Mesendoderm (in vitro differentiated cells): ENCODE measurements at places on chromosomes 1 and 21.

DNA sequence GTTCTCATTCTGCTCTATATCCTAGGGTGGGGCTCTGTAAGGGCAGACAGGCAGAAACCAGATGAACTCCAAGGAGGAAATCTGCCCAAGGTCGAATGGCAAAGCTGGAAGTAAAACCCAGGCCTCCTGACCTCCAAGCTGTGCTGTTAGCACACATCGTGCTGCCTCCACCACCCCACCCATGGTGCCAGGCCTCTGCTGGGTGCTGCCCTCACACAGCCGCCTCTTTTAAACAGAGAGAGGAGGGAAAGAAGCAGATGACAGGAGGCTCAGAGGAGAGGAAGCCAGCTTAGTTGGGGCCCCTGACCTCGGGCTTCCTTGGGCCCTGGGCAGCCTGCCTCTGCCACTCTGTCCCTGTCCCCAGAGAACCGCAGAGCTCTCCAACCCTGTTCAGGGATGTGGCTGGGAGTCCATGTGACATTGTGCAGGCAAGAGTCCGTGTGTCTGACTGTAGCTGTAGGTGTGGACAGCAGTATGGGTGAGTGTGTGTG, 1.1 kb downstream of the SYNC start:
- DNase-seq: no peak

GRCh38 chr1:224621813-224622682, 5.9 kb downstream of the CNIH3 start:
- DNase-seq: no peak

DNA sequence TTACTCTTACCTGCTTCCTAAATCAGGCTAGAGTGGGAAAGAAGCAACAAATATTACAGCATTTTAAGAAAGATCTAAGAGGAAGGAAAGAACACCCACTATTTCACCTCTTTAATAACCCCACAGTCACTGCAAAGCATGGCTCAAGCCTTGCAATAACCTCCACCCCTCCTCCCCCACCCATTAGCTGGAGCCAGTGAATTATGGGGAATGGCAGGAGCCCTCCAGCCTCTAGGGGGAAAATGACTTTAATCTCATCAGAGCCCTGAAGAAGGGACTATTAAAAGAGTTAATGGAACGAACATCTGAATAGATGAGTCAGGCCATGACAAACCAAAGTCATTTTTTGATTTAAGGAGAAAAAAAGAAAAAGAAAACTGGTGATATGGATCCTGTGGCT, 630.7 kb upstream of the PLXNA2 start:
- no peak for DNase-seq

- DNase-seq: no peak
Measured at GRCh38 chr1:180288940-180289339, 58.9 kb downstream of the LHX4 start.

- no peak for DNase-seq
Measured at GRCh38 chr1:209769971-209770370, 14.1 kb downstream of the TRAF3IP3 start.

DNA sequence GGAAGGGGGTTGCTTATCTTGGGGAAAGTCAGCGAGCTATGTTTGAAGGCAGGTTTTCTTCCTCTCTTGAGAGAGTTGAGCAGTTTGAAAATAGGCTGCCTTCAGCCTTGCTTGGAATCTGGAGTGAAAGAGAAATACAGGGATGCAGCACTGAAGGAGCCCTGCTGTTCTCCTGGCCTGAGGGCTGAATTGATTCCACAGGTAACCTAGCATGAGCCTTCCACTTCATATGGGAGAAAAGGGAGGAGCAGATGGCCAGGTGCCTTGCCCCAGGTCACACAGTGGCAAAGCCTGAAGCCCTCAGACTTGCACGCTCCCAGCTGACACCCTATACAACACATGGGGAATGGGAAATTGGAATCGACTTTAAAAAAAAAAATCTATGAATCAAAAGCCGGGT, 88.0 kb upstream of the WLS start:
- DNase-seq: peak; percentile 79

- DNase-seq: no peak
Measured at GRCh38 chr21:34280959-34281358, 82.8 kb upstream of the KCNE2 start.

DNA sequence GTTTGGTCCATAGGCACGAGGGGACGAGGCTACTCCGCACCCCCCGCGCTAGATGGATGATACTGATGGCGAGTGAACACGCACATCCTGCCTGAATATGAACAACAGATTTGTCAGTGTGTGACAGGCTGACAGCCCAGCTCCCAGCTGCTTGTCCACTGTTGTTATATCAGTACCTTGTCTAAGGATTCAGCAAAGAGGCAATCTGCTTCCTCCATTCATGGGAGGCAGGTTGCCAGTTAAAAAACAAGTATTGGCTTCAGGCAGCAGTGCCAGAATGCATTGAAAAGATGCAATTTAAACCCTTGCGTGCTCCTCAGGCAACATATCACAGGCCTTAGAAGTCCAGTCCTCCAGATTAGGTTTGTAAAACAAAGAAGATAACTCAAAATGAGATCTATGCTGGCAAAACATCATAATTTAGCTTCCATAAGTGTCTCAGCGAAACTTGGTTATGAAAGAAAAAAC, 223.3 kb downstream of the GPATCH2 start:
- DNase-seq: no peak

DNA sequence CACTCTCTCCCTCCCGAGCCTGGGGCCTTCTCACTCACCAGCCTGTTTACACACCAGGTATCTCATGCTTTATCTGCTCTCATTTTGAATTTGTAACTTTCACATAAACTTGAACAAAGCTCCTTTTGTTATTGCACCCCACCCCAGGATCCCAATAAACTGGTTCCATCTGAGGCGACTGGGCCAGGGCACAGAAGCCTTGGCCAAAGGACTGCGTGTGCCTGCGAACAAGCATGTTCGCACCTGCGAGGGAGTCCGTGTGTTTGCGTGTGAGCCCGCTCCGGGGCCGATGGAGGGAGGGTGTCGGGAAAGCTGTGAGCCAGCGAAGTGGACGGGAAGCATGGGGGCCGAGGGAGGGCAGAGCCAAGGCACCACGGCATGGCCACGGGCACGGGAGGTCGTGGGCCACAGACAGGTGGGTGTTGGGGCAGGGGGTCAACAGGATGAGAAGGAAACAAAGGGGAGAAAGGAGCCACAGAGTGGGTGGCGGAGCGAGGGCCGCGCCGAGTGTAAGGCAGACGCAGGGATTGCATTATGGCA, 98.8 kb downstream of the CASZ1 start:
- no peak for DNase-seq

DNA sequence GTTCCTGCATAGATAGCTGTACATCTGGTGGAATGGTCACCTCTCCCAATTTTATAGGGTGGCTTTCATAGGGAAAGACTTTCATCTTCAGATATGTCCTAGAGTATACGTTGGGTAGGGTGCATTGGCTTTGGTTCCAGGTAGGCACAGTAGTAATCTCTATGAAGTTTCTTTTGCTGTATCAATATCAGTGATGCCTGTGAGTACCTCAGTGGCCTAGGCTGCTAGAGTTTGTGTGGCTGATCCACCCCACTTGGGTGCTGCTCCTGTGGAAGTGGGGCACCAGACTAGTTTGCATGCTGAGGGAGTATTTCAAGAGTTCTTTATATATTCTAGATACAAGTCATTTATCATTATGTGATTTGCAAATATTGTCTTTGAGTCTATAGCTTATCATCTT, 370.5 kb upstream of the VAMP3 start:
- no peak for DNase-seq

DNA sequence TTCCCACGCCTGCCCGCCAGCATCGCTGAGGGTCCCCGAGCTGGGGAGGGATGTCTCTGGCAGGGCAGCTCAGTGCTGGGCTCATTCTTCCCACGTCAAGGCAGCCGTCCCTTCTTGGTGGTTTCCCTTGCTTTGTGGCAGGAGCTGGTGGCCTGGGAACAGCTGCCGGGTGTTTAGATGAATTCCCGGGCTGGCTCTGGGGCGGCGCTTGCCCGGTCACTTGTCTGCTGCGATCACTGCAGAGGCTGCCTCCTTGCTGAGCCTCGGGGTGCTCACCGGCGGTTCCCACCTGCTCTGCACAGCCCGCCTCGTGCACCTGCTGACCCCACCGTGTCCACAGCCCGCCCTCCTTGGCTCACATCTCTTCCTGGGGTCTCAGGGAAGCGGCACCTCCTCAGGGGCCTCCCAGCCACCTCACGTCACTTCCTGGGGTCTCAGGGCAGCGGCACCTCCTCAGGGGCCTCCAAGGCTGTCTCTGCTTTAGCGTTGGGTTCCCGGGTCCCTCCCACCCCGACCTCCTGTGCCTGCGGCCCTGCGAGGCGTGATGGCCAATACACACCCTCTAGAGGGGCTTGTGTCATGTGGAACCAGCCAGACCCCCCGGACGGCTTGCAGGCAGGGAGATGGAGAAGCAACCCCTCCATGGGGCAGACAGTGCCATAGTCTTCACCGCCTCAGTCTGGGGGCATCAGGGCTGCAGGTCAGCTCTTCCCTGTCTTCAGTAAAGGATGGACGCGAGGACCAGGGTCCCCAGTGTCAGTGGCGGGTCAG, 13.5 kb downstream of the COL18A1 start:
- no peak for DNase-seq

DNA sequence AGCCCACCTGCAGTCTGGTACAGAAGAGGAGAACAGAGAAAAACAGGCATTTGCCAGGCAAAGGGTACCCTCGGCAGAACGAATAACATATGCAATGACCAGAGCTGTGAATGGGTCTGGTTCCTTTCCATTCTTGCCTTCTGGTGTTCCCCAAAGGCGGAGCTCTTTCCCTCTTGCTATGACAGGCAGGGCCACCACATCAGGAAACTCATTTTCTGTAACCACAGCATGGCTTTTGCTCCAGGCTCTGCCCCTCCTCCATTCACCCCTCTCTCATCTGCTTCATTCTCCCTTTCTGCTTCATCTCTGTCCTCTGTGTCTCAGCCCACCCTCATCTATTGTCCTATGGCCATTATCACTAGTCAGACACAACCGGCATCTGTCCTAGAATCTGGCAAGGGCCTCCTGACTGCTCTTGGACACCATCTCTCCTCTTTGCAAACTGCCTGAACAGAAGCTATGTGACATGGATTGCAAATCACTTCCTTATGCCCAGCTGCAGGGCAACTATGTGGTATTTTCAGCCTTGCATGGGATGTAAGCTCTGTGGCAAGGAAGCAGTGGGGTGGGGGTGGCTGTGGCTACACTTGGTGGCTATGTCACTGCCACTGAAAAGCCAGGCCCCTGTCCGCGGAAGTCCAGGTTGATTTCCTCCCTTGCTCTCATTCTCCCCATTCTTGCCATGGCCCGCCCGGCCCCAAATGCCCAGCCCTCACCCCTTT, 78.8 kb upstream of the ABCD3 start:
- peak; percentile 24 for DNase-seq

DNA sequence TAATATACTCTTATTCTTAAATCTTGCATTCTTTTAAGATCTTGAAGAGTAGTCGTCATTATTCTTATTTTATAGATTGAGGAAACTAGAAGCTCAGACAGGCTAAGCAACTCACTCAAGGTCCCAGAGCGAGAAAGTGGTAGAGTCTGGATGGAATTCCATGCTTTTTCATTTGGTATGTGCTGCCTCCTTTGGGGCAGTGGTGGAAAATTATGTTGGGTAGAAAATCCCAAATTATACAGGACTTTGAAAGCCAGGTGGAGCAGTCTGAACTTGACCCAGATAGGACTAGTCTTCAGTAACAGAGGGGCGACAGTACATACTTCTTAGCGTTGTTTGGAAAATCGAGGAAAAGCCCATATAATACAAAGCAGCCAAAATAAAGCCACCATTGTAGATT, 205.6 kb downstream of the ATG4C start:
- DNase-seq: peak; percentile 67

DNA sequence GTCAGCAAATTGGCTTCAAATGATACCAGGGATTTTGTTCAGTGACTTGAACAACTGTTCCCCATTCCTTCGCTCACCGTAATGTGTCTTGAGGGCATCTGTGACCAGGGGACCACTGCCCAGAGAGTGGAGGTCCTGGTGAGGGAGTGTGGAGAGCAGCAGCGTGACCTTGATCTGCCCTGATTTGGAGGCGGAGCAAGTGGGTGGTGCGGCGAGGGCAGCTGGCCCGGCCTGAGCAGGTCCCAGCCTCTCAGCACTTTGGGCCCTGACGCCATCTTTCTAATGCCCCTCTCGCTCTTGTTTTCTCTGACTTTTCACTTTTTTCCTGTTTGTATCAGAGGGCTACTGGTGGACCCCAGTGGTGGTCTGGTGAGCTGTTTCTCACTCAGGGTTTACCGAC, 31.1 kb downstream of the DIP2A start:
- no peak for DNase-seq

- no peak for DNase-seq
Measured at GRCh38 chr21:38524168-38525153, 26.2 kb upstream of the ERG start.

DNA sequence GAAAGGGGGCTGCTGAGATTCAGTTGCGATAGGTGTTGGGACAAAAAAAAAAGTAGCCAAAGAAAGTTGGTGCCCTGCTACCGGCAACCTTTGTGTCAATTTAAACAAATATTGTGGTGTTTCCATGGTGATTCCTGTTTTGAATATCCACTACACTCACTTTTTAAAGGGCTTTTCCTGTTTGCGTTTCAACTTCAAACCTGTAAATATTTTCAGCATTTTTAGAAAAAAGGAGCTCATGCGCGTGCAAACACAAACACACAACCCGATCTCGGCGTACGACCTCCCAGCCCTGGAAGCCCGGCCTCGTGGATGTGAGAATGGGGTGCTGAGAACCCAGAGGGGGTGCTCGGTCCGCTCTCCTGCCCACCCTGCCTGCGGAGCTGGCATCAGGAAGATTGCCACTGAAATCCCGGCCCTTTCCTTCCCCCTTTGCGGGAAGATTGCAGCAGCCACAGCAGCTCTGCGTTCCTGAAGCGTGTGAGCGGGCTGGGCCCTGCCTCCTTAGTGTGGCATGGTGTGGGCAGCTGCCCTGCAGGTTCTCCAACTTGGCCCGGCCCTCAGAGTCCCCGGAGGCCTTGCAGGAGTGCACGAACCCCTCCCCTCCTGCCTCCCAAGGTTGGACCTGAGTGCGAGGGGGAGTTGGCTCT, 34.8 kb downstream of the CASZ1 start:
- DNase-seq: peak; percentile 25

DNA sequence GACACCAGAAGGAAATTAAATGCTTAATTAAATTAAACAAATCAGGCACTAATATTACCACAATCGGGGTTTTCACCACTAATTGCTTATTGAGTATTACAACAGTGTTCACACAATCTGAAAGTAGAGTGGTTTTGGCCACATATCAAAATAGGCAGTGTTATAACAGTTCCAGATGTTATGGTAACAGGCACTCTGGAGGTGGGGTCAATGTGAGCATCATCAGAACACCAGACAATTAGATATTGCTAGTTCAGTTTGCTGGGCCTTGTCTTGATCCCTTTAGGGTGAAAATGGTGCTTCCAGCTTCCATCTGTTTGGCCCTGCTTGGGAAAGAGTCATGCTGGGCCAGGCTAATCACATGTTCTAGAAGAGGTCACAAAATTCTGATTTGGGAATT, 14.5 kb upstream of the DDAH1 start:
- DNase-seq: no peak
